ENCODE measurements at places on chromosomes 2 and 18. TPM values are rescaled to one million over a fixed set of nuclear protein-coding genes. Genes with fewer than 3 reads are reported as not detected.

The LDAH gene
- 19.5 TPM for total RNA-seq

DNA sequence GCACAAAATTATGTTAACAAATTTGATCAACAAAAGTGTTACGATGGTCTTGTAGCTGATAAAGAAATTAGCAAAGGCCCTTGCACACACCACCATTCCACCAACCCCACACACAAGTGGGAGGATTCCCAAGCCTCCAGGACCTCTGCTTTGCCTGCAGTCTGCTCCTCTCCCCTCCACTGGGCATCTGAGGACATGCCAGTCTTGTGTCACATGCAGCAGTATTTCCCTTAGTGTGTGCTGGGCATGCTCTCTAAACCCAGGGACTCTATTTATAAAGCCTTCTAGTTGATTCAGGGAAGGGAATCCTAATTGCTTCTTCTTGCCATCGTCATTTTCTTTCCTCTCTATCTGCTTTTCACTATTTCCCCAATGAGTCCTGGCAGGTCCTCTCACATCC is 53.3 kb downstream of the KCTD18 start:
- no peak for DNase-seq

GRCh38 chr18:23155537-23155936 is 20.3 kb downstream of the CABLES1 start:
- no peak for DNase-seq

DNA sequence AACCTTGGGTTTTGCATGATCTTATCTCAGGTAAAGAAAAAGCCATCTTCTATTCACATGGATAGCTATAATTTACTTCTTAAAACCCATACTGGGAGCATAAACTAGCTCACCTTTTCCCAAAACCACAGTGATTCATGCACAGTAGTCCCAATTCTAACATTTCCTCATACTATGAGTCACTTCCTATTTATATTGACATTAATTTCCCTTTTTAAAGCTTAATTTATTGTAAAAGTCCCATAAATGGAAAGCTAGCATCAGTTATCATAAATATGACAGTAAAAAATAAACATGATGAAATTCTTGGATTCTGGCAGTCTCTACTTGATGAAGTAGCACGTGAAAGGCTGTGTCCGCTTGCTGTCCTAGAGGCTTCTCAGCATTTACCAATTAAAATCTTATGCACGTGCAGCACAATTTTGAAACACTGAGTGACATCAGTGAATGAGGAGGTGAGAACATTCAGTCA is 180.1 kb downstream of the CDH2 start:
- no peak for DNase-seq

- no peak for DNase-seq
Measured at GRCh38 chr18:62331581-62332356, 6.7 kb downstream of the TNFRSF11A start.

All from left colon (tissue), 2 donors.